Caki2 (cell line): ENCODE measurements at places on chromosomes 7 and 10.
A peak's percentile ranks its signal among the peaks of the same experiment; 100 is the strongest.

DNA sequence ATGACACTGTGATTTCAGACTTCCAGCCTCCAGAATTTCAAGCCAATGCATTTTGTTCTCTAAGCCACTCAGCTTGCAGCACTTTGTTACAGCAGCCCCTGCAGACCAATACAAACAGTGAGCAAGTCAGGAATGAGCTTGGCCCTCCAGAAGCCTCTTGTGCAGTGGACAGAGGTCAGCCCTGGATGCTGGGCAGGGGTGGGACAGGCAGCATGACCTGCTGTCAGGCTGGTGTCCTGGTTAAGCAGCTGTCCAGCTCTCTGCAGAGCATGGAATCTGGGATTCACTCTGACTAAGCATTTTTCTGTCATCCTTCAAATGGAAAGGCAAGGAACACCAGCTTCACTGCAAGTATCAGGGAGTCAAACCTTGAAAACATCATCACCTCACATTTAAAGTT is 85.5 kb upstream of the GDF10 start:
- peak; percentile 68 for DNase-seq

GRCh38 chr7:129066290-129067131 is 11.6 kb upstream of the TNPO3 start:
- DNase-seq = peak; percentile 95

- peak; percentile 47 for DNase-seq
These were observed 118.6 kb downstream of the PON1 start for GRCh38 chr7:95205665-95206225.

DNA sequence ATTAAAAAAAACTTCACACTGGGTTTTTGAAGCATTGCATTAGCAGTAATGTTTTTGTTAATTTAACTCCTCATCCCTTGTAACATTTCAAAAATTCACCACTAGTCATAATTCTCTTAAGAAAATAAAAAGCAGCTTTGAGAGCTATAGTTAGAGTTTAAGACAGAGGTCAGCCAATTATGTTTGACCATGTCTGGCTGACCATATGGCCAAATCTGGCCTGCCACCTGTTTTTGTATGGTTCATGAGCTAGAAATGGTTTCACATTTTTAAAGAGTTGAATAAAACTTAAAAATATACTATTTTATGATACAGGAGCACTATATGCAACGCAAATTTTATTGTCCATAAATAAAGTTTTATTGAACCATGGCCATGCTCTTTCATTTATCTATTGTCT is 73.0 kb upstream of the LRRTM3 start:
- DNase-seq = no peak

DNA sequence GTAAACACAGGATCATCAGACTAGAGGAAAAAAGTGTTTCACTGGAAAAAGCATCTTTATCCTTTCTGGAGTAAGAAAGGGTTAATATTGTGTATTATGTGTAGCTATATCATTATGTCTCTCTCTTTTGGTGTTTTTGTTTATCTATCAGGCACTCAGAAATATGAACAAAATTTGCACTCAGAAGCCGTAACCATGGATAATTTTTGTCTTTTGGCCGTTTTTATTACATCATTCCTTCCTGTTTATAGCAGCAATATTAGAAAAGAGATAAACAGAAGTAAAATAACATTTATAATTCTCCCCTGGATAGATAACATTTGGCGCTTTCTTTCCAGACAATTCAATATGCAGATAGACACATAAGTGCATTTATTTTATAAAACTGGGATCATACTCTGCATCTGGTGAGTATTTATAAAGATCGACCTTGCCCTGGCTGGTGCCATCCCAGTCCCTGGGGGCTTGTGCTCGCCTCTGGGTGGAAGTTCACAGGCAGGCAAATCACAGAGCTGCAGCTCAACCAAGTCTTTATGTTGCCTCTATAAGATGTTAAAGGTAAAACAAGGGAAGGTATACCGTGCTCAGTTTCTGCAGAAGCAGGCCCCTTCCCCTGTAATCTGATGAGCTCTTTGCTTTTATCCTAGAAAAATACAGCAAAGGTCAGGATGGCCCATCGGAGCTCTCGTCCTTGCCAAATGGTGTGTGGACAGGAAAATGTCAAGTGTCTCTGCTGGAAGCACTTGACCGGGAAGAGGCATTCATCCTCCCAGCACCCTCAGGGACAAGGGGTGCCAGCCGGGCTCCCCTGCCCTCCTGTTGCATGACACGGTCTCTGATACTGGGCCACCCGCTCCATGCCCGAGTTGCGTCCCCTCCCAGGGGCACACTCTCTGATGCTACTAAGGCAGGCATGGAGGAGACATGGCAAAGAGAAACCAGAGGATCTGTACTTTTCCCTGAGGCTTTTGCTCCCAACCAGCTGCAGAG is 43.9 kb downstream of the PYROXD2 start:
- no peak for DNase-seq

DNA sequence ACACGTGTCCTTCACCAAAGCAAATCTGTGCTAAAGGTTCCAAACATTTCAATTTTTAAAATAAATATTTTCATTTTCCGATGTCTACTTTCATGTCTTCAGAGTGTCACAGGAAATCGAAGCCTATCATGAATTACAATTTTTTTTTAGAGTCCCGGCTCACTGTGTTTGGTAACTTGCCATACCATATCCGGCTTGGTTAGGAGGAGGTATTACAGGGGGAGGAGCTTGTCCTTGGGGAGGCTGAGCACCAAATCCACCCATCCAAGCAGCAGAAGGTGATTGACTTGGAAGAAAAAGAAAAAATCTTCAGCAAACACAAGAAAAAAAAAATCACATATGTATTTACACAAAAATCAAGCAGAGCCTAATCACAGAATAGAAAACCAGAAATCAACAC is 21.3 kb downstream of the TIAL1 start:
- no peak for DNase-seq

DNA sequence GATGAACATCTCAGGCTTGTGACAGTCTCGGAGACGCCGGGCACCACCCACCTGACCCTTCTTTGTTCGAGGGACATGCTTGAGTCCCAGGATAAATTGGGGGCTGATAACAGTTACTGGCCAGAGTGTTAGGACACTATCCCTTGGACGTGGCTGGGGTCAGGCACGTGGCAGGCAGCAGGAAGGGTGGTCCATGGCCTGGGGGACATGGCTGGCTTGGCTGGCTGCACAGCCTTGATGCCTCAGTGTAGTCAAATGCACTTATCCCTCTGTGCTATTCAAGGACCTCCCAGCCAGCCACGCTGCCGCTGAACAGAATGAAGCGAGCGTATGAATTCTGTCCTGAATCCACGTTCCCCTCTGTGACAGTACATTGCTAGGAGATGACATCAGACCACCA is 662.0 kb upstream of the FOXK1 start:
- DNase-seq = no peak

GRCh38 chr7:157684909-157685429 is 348.2 kb downstream of the DNAJB6 start:
- no peak for DNase-seq

- DNase-seq = no peak
These were observed 32.0 kb upstream of the PSAP start for GRCh38 chr10:71882813-71883659.

DNA sequence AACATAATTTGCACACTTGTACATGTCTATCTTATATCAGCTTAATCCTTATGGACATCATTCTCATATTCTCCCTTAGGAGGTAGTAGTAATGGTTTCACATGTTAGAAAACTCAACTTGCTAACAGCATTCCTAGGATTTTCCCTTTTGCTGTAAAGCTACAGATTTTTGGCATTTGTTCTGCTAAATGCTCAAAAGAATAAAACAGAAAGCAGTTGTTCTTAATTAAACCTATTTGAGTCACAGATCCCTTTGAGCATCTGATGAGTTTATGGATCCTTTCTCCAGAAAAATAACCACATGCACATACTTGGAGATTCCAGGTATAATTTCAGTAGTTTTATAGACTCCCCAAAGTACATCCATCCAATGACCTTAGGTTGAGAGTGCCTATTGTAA is 122.9 kb upstream of the BET1 start:
- no peak for DNase-seq

DNA sequence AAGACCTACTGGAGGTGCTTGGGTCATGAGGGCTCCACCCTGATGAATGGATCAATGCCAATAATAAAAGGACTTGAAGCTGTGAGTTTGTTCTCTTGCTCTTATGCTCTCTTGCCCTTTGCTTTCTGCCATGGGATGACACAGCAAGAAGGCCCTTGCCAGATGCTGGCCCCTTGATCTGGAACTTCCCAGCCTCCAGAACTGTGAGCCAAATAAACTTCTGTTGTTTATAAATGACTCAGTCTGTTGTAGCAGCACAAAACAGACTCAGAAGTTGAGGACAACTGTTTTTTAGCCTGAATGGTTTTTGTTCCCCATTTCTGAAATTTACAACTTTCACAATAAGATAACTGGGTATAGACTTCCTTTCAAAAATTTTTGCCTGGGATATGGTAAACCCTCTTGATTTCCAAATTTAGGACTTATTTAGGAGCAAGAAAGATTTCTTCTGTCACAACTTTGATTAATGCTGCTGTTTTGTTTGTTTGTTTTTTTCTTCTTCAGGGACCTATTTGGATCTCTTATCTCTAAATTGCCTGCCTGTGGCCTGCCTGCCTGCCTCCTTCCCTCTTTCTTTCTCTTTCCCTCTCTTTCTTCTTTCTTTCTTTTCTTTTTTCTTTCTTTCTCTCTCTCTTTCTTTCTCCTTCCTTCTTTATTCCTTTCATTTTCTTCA is 12.1 kb downstream of the ENTPD1 start:
- peak; percentile 6 for DNase-seq

DNA sequence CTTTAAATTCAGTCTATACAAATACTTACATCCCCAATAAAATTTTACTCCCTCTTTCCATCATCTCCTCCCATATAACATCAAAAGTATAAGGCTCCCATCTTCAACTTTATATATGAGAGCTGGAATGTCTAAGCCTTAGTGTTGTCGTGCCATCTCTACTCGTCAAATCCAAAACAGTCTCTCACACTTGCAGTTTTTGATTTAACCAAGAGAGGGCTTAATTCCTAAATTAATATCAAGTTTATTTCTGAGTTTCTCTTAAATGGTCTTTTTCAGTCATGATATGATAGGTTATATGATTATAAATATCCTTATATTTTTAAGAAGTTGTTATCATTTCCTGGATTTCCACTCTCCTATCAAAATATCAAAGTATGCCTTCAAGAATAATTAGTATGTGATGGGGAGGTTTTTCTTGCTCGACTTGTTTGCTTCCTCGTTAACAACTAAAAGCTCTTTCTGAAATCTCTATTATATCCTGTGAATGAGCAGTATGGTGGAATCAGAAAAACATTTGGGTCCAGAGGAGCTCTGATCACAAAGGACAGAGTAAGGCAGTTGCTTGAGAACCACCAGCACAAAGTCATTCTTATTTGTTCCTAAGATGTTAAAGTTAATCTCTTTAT is 12.5 kb upstream of the LIPK start:
- DNase-seq = no peak
